Effector CD8-positive, alpha-beta T cell (primary cell): ENCODE measurements at places on chromosomes 5 and 9.

DNA sequence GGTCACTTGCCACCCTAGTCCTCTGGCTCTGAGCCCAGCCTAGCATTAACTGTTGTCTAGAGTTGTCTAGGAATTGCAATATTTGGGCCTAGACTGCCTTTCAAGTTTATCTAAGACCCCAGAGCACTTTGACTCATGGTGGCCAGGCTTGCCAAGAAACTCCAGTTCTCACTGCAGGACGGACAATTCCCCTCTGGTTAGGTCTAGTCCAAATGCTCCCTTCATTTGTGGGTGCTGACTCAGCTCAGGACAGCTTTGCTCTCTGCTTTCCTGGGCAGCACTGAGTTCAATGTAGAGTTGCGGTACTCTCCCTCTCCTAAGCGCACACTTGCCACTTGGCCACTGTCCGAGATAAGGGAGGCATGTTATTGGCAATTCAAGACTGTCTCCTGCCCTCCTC lies 619.4 kb downstream of the TLE1 start:
- no peak for DNase-seq

DNA sequence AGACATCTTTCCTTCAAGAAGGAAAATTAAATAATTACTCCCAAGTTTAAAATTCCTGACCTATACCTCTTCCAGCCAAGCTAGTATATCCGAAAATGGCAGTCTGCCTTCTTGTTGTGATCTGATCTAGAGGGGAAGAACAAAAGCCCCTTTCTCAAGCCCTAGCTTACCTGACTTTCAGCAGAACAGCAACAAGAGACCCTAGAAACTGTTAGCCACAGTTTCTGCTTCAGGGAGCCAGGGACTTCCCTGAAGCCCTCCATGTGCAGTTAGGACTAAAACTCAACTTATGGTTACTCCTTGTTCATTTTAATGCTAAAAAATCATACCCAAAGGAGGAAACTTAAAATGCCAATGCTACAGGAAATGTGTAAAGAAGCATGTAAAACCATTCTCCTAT lies 366.7 kb upstream of the CTNND2 start:
- no peak for DNase-seq

DNA sequence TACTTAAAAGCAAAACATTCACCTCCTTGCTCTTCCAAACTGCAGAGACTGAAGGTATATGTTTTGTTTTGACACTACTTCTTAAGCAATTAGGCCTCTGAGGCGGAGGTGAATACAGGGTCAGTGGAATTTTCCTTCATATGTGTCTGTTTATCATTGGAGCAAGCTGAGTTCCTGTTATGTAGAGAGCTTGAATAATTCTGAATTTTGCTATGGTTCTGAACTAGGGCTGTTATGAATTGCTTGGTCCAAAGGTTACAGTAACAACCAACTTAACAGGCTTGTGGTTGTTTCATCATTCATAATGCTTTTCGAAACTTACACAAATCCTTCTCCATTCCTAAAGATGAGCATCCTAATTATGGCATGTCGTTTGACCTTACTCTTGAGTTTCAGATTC lies 444.6 kb upstream of the MEF2C start:
- no peak for DNase-seq

GRCh38 chr9:127305838-127306226 lies 41.3 kb downstream of the GARNL3 start:
- DNase-seq: no peak

GRCh38 chr9:77290373-77290772 lies 113.0 kb downstream of the VPS13A start:
- DNase-seq: no peak

DNA sequence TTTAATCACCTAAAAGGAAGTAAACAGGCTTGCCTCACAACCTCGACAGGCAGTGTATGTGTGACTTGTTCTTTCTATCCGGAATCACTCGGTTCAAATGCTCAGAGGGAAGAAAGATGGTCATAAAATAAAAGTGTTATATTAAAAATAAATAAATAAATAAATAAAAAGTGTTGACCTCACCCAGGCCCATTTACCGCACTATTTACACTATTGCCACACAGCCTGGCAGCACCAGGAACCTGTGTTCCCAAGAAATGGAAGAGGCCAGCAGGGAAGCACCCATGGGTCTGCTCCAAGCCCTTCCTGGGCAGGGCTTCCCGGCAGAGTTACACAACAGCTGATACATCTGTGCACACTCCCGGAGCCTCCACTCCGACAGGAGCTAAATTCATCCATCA lies 127.9 kb downstream of the EFNA5 start:
- DNase-seq: no peak
